A549 treated with CpdA at 1 μM for 4 hours (cell line): ENCODE measurements at places on chromosomes 6 and 20. TPM values are rescaled to one million over a fixed set of nuclear protein-coding genes. Genes with fewer than 3 reads are reported as not detected.

The NMBR gene
- not detected in 5 replicates for total RNA-seq

The FGD2 gene
- total RNA-seq: not detected in 5 replicates

The HSPA12B gene
- 0.17 to 0.52 TPM (median 0.47 TPM) in 5 replicates for total RNA-seq

The TMEM244 gene
- total RNA-seq: not detected in 5 replicates

The UCKL1 gene
- 22.3 to 34.4 TPM (median 28.8 TPM) in 5 replicates for total RNA-seq

The OPN5 gene
- total RNA-seq: not detected in 5 replicates

The ZNF318 gene
- total RNA-seq: 4.3 to 5.9 TPM (median 5.6 TPM) in 5 replicates
